ENCODE measurements at places on chromosomes 12 and 14. TPM values are rescaled to one million over a fixed set of nuclear protein-coding genes. Genes with fewer than 3 reads are reported as not detected.
A peak's percentile ranks its signal among the peaks of the same experiment; 100 is the strongest.

DNA sequence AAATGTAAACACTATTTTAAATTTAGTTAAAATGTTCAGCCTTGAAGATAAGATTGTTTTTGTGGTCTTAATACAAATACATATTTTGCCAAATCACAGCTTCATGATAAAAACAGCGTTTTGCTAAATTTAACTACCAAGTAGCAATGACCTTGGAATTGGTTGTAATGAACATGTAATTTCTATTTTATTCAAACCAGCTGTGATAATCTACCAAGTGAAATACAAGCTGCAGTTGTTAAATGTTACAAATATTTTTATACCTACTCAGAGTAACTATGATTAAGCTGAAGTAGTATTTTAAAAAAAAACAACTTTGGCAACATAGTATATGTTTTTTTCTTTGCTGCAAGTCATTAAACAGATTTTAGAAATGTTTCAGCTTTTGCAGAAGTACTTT is 96.2 kb downstream of the CPSF2 start:
- DNase-seq: no peak

GRCh38 chr12:32788405-32788804 is 32.7 kb upstream of the YARS2 start:
- DNase-seq: no peak

DNA sequence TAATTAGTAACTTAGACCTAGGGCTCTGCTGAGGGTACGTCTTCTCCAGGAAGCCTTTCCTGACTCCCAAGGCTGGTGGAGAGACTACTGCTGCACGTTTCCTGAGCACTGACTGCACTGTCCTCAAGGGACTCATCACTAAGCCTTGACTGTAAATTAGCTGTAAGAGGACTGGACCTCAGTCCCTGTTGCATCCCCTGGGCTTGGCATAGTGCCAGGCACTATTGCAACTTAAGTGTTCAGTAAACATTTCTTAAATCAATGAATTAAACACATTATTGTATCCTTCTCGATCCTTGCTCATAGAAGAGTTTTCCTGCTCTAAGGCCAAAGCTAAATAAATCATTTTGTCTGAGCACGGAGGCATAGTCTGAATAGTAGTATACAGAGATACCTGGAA is 31.9 kb upstream of the IFNG-AS1 start:
- no peak for DNase-seq

GRCh38 chr14:106038263-106038662 is 511.9 kb downstream of the TMEM121 start:
- DNase-seq: no peak

- peak; percentile 76 for DNase-seq
These were observed 310.3 kb downstream of the C12orf75 start for GRCh38 chr12:105640761-105641160.

GRCh38 chr12:101045486-101046464 is 164.3 kb downstream of the SLC5A8 start:
- no peak for DNase-seq

GRCh38 chr14:87052646-87053225 is 940.2 kb downstream of the GALC start:
- no peak for DNase-seq

- peak; percentile 6 for DNase-seq
These were observed 142.3 kb upstream of the TMCC3 start for GRCh38 chr12:94792693-94793092.

- DNase-seq: no peak
These were observed 105.2 kb downstream of the DICER1 start for GRCh38 chr14:95052016-95052585.

DNA sequence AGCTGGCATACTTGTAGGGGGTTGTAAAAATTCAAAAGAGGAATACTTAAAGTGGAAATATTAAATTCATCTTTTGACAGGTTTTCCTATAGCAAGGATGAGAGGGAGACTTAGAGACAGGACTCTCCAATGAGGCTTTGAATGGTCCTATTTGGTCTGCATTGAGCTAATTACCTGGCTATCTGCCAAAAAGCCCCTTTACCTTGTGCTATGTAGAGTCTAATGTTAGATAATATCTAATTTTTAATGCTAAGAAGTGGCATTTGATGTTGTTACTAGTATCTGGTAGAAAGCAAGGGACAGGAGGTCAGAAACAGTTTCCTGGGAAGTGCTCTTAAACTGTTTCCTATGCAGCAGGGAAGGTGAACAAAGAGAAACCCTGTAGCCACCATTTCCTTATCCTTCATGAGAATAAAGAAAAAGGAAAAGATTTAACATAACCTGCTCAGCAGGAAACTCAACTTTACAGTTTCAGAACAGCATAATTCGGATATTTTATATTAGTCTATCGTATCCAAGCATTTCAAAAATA is 550.0 kb downstream of the SOX5 start:
- no peak for DNase-seq

GRCh38 chr12:50597200-50598195 is 92.7 kb downstream of the DIP2B start:
- DNase-seq: peak; percentile 82

DNA sequence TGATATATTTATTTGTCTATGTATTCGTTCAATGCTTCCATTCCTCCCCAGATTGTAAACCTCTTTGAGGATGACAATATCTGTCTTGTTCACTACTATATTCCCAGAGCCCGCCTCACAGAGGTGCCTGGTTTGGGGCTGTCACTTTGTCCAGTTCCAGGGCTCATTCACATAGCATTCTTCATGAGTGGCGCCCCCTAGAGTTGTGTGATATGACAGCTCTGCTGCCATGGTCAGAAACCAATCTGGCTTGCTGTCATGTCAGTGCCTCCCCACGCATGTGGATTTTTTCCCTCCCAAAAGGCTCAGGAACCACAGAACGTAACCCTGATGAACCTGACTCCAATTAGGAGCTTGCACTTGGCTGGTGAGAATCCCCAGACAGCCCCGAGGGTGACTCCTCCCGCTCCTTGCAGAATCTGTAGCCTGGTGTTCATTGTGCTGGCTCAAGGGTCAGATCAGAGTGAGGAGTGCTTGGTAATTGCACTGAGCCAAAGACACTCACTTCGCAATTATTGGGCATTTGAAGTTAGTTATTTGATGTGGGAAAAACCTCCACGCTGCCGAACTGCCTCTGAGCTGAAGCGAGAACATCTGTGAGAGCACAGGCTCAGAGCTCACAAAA is 145.5 kb downstream of the PTPN11 start:
- DNase-seq: no peak

DNA sequence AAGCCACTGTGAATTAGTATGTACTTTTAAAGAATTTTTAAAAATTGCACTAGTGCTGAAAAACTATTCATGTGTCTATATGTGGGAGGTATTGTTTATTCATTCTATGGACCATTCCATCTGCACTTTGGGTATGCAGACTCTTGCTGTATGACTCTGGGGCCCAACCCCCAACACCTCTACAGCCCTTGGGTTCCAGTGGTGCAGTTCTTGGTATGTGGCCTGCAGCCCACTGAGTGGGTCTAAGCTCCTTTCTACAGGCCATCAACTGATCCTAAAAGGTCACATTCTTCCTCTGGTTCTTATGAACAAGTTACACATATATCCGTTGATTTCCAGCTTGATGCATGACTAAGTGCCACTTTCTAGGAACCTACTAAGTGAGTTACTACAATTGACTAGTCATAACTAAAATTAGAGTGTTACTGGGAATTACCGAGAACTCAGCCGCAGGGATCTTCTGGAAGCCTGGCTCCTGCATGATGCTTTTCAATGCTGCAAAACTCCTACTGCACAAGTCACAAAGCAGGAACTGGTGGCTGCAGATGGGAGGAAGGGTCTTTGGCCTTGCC is 62.4 kb upstream of the MED13L start:
- peak; percentile 50 for DNase-seq

The DEPDC4 gene
- total RNA-seq: 4.2 TPM

All from RPMI7951 (cell line).